Spleen (tissue), 13 donors: ENCODE measurements at places on chromosomes 7 and 10. TPM values are rescaled to one million over a fixed set of nuclear protein-coding genes. Genes with fewer than 3 reads are reported as not detected.

The AHCYL2 gene
- total RNA-seq = 17.7 TPM

The NUDT13 gene
- 1.5 TPM for total RNA-seq

The RBM20 gene
- total RNA-seq = 0.14 TPM

The MNX1 gene
- total RNA-seq = not detected

DNA sequence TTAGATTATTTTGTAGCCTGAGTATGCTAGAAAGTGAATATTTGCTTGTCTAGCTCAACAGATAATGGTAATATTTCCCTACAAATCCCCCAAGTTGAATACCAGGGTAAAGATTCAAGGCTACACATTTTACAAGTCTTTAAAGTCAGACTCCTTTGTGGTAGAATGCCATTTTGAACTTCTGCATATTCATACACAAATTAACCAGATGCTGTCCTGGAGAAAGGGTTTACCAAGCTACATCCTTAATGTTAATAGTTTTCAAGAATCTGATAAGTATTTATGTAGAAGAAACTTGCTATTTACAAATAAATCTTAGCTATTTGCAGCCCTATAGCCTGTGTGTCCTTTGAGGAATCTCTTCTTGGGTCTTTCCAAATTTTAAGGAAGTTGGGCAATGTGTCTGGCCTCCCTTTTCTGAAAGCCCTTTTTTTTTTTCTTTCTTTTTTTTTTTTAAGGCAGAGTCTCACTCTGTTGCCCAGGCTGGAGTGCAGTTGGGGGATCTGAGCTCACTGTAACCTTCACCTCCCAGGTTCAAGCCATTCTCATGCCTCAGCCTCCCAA lies 82.6 kb downstream of the CPEB3 start:
- H3K4me3 ChIP-seq = no peak overlapping the region
- no peak overlapping the region for H3K27ac ChIP-seq
- no peaks in the 10 kb centered on the region for H3K36me3 ChIP-seq
- DNase-seq = no peak
- H3K27me3 ChIP-seq = no peaks in the 10 kb centered on the region
- H3K4me1 ChIP-seq = peaks cover 35% of the 10 kb centered on the region

- peaks cover under 1% of the 10 kb centered on the region for H3K4me1 ChIP-seq
- no peak for DNase-seq
- peaks cover 36% of the 10 kb centered on the region for H3K36me3 ChIP-seq
- H3K4me3 ChIP-seq = no peak overlapping the region
- no peaks in the 10 kb centered on the region for H3K27me3 ChIP-seq
Observed at GRCh38 chr7:22863156-22863899, 40.7 kb upstream of the TOMM7 start.

DNA sequence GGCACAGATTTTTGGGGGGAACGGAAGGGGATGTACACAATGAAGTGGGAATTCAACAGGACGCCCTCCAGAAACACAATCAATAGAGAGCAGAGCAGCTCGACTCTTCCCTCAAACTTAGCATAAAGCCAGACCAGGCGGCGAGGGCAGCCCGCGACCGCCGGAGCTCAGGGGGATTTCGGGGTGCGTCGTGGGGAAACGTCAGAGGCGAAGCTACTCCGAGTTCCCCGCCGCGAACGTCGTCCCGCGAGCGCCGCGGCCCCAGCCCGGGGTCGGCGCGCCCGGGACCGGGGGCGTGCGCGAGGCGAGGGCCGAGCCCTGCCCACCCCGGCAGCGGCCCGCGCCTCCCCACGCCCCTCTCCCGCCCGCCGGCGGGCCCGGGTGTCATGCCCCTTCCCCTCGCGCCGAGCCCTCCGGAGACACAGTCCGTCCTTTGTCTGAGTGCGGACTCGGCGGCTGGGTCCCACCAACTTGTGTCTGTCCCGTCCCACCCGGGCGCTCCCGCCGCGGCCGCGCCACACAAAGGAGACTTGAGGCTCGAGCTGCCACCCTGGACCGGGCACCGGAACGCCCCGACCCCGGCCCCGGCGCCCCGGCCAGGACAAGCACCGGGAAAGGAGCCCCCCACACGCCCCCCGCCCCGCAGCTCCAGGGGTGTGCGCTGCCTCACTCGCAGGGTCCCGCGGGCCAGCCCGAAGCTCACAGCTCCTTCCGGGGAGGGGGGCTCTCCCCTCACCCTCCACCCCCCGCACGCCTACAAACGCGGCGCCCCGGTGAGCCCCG lies 634 bp downstream of the EZH2 start:
- peak overlapping the region; percentile 96 for H3K4me3 ChIP-seq
- peak overlapping the region; percentile 89 for H3K27ac ChIP-seq
- peaks cover 18% of the 10 kb centered on the region for H3K4me1 ChIP-seq
- no peaks in the 10 kb centered on the region for H3K36me3 ChIP-seq

DNA sequence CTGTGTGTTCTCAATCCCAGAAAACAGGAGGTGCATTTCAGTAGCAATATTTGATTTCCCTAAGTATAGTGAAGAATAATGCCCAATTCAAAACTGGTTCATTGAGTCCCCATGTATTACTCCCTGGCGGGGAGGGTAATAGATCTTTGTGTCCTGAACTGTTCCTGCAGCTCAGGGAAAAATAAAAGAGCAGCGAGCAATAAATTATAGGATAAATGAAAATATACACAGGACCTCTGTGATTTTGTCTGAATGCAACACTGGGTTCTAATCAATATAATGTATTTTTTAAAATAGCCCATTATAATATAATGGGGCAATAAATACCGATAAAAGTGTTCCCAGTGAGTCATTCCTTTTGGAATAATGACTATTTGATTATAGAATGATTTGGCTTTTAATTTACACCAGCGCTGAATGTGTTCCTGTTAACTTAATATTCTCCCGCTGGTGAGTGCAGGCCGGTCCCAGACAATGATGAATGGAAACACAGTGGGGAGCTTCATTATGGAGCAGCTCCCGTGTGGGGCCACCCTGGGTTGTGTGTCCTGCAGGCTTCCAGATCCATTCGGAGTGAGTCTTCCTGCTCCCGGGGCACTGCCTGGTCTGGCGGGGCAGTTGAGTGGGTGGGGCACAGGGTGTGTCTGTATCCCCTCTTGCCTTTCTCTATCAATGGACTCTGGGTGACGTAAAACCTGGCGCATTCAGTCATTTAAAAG lies 263.1 kb downstream of the ACTR3B start:
- H3K27me3 ChIP-seq = no peaks in the 10 kb centered on the region
- H3K4me3 ChIP-seq = no peak overlapping the region
- H3K27ac ChIP-seq = no peak overlapping the region
- DNase-seq = no peak
- no peaks in the 10 kb centered on the region for H3K4me1 ChIP-seq

GRCh38 chr10:3364768-3365480 lies 192.3 kb upstream of the PITRM1 start:
- no peak for DNase-seq
- H3K36me3 ChIP-seq = no peaks in the 10 kb centered on the region
- peak overlapping the region; percentile 52 for H3K27ac ChIP-seq
- H3K27me3 ChIP-seq = no peaks in the 10 kb centered on the region
- H3K4me3 ChIP-seq = no peak overlapping the region
- H3K4me1 ChIP-seq = no peaks in the 10 kb centered on the region

DNA sequence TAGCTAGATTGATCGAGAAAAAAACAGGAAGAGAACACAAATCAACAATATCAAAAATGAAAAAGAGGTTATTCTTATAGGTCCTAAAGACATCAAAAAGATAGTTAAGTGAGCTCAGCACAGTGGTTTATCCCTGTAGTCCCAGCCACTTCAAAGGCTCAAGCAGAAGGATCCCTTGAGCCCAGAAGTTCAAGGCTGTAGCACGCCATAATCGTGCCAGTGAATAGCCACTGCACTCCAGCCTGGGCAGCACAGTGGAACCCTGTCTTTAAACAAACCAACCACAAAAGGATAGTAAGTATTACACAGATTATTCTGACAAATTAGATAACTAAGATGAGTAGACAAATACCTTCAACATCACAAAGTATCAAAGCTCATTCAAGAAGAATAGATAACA lies 83.2 kb downstream of the HBP1 start:
- no peaks in the 10 kb centered on the region for H3K27me3 ChIP-seq
- H3K36me3 ChIP-seq = peaks cover 2% of the 10 kb centered on the region
- H3K4me1 ChIP-seq = no peaks in the 10 kb centered on the region
- DNase-seq = no peak
- no peak overlapping the region for H3K27ac ChIP-seq

- H3K27ac ChIP-seq = no peak overlapping the region
- no peaks in the 10 kb centered on the region for H3K36me3 ChIP-seq
- H3K27me3 ChIP-seq = no peaks in the 10 kb centered on the region
- no peaks in the 10 kb centered on the region for H3K4me1 ChIP-seq
- no peak overlapping the region for H3K4me3 ChIP-seq
- DNase-seq = no peak
Observed at GRCh38 chr7:103832438-103832837, 157.0 kb downstream of the RELN start.

DNA sequence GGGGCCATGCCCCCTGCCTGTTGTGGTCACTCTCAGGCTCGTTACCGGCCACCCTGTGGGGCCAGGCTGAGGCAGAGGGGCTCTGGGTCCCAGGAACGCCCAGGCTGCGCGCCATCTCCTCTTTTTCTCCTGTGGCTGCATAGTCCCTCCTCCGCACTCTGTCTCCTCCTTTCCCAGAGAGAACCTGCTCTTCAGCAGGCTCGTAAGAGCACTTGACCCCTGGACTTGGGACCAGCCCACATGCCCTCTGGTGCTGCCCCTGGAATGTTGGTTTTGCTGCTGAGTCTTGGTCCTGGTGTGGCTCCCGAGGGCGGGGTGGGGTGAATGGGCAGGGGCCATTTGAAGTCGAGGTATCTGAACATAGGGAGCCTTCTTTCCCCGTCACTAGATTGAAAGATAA lies 6.6 kb upstream of the BHLHA15 start:
- no peaks in the 10 kb centered on the region for H3K27me3 ChIP-seq
- peaks cover 56% of the 10 kb centered on the region for H3K36me3 ChIP-seq
- peaks cover 21% of the 10 kb centered on the region for H3K4me1 ChIP-seq
- H3K4me3 ChIP-seq = no peak overlapping the region
- H3K27ac ChIP-seq = no peak overlapping the region

DNA sequence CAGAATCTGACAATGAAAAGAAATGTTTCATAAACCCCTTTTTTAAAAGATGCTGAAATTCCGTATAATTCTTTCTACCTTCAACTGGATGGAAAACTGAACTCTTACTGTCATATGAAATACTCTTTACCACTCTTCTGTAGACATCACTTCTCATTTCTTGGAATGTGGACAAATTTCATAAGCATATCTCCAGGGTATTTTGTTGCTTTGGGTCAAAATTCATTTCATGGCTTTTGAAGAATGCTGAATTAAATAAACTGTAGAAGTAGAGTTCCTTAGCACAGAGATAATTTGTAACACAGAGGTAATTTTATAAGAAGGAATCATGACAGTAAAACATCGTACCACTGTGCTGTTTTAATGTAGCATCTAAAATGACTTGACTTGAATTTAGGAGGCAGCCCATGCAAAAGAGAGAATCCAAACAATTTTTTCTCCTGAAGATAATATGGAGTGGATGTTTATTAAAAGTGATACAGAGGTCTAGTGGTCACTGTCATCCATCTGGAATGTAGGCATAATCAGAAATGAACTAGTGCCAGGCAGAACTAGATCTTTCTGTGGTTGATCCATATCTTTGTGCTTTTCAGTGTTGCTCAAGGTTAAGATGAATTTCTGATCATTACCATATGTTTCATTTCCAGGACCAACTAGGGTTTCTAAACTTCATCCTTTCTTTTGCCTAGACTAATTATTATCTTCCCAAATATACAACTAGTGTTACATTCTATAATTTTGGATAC lies 492.0 kb downstream of the KIF20B start:
- DNase-seq = no peak
- H3K4me3 ChIP-seq = no peak overlapping the region
- no peaks in the 10 kb centered on the region for H3K36me3 ChIP-seq
- no peak overlapping the region for H3K27ac ChIP-seq
- no peaks in the 10 kb centered on the region for H3K27me3 ChIP-seq
